ENCODE measurements at places on chromosomes 12 and 14. TPM values are rescaled to one million over a fixed set of nuclear protein-coding genes. Genes with fewer than 3 reads are reported as not detected.

DNA sequence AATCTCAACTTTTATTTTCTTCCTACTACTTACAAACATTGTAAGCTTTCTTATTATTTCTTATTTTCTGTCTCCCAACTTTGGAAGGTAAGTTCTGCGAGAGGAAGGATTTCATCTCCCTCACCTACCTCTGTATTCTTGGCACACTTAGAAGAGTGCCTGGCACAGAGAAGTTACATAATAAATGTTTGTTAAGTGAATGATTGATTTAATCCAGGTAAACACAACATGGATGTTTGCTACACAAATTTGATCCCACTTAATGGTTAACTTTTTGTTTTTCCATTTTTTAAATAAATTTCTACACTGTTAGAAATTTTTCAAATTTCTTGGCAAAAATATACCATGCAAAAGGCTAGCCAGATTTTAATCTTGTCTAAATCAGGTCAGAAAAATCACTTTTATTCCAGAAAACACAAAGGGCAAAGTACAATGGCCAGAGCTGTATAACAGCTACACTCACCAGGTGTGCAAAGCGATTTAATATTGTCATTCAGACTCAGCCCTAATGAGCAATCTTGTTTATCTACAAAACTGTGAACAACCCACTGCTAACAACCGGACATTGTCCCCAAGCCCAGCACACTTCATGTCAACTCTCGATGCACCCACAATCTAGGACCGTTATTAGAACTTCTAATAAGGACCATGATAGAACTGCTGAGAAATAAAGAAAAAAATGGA lies 222.1 kb upstream of the EEA1 start:
- DNase-seq, result no peak

DNA sequence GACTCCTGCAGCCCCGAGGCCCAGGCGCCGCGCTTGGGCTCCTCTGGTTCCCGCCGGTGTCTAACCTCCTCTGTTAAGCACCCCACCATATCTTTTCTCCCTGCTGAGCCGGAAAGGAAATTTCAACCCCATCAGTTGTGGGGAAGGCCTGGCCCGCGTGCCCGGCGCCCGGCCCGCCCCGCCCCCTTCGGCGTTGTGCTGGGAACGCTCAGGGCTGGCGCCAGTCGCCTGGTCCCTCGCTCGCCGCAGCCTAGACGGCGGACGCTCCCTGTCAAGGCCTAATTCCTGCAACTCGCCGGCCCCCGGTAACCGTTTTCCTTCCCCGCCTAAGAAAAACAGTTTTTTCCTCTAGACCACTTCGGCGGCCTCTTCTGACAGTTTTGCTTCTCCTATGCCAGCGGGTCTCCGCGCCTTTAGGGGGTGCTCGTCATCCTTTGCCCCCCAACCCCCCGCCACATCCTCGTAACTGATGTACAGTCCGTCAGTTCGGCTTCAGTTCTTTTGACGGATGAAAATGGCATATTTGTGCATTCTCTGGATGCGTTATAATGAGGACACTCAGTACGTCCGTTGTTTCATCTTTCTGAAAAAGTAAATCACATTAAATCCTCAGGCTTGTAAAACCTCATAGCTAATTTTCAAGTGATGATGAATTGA lies 506 bp upstream of the NAP1L1 start:
- no peak for DNase-seq

- DNase-seq, result no peak
Observed at GRCh38 chr14:64340560-64341196, 46.5 kb upstream of the ESR2 start.

- no peak for DNase-seq
Observed at GRCh38 chr12:131242741-131243496, 289.2 kb downstream of the ADGRD1 start.

DNA sequence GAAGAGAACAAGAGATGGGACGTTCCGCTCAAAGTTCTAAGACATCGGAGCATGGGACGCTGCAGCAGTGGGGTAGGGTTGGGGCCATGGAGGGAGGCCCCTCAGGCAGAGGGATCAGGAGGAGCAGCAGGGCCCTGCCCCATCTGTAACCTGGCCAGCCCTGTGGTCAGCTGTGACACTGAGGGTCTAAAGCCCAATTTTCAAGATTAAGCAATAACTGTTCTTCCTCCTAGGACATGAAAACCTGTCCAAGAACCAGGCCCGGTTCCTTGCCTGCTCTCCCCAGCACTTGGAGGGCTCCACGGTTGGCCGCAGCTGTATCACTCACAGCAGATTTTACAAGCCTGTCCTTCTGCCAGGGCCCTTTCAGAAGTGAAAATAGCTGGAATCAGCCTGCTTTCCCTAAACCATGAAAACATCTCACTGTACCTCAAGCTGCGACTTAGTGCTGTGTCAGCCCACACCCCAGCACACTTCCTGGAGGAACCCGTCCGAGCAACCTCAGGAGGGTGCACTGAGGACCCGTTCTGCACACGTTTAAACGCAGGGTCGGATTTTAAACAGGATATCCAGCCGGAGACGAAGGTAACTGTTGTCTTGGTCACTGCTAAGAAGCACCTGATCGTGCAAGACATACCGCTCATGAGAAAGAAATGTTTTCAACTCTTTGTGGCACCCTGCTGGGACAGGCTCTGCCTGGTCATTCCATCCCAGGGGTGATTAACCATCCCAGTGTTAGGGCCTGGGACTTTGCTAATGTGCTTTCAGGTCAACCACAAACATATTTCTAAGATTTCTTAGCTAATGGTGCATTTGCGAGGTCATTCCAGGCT lies 201.9 kb upstream of the DIO3 start:
- DNase-seq, result peak; percentile 35

The GUCY2C gene
- 0.54 TPM for polyA plus RNA-seq

GRCh38 chr12:47107446-47107845 lies 27.7 kb upstream of the AMIGO2 start:
- no peak for DNase-seq
